Uterine smooth muscle cell (primary cell): ENCODE measurements at places on chromosomes 7 and 10. TPM values are rescaled to one million over a fixed set of nuclear protein-coding genes. Genes with fewer than 3 reads are reported as not detected.

GNAI1 gene
- 51.7 and 56.4 TPM in 2 replicates for total RNA-seq

INHBA gene
- 18.2 and 20.0 TPM in 2 replicates for total RNA-seq

NEBL gene
- total RNA-seq, result 0.12 and 0.22 TPM in 2 replicates

PRPS1L1 gene
- not detected in 2 replicates for total RNA-seq

KCNH2 gene
- 4.4 and 5.2 TPM in 2 replicates for total RNA-seq

PDAP1 gene
- 80.1 and 121 TPM in 2 replicates for total RNA-seq

FAM24B gene
- 4.2 and 9.0 TPM in 2 replicates for total RNA-seq

C10orf143 gene
- 0.44 and 0.75 TPM in 2 replicates for total RNA-seq

NEUROG3 gene
- total RNA-seq, result not detected in 2 replicates
